SK-N-SH (cell line): ENCODE measurements at places on chromosomes 4 and X. TPM values are rescaled to one million over a fixed set of nuclear protein-coding genes. Genes with fewer than 3 reads are reported as not detected.

The REELD1 gene
- polyA plus RNA-seq, result not detected in 2 replicates

DNA sequence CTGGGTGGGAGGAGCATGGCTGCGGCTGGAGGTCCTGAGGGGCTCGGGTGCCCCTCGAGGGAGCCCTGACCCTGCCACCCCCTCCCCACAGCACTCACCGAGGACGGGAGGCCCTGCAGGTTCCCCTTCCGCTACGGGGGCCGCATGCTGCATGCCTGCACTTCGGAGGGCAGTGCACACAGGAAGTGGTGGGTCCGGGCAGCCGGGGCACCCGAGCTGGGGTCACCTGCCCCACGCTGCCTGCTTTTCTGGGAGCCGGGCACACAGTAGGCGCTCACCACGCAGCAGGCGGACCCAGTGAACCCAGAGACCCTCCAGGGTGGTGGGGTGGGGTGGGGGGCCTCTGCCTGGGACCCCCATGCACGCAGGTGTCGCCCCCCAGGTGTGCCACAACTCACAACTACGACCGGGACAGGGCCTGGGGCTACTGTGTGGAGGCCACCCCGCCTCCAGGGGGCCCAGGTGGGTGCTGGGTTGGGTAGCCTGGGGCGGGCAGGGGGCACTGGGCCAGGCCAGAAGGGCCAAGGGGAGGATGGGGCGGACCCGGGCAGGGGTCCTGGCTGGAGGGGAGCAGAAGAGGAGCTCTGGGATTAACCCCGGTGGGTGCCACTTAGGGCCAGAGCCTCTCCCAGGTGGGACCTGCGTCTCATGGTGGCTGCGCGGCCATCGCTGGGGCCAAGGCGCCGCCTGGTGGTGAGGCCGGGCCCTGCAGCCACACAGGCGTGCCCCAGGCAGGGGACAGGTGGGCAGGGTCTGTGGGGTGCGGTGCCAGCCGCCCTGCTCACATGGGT is 1.4 kb downstream of the HGFAC start:
- peak; percentile 94 for DNase-seq

DNA sequence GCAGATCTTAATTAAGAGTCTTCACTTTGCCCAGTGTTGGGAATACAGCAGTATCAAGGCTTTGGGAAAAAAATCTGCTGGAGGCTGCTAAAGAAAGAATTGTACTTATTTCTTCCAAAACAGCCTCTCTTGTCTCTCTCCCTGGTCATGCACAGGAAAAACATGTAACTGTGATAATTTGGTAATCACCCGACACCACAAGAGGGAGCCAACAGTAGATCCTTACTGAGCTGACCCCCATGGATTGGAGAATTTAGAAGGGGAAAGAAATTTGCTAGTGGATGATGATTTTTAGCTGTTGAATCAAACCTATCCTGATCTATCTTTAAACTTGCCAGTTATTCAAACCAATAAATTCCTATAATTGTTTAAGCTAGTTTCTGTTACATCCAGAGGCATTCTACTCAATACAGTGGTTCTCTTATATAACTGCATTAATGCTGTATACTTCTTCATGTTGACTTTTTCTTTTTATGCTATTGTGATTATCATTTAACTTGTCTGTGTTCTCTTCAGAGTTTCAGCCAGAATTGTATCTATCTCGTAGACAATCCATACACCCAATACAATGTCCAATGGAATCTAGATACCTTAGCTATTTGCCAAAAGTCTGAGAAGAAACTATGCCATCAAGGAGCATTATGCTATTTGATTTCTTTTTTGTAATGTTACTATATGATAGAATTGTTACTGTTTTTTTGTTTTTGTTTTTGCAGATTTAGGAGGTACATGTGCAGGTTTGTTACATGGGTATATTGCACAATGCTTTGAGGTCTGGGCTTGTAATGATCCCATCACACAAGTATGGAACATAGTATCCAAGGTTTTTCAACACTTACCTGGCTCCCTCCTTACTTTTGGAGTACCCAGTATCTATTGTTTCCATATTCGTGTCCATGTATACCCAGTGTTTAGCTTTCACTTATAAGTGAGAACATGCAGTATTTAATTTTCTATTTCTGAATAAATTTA is 31.3 kb upstream of the ARHGEF38 start:
- peak; percentile 69 for DNase-seq

DNA sequence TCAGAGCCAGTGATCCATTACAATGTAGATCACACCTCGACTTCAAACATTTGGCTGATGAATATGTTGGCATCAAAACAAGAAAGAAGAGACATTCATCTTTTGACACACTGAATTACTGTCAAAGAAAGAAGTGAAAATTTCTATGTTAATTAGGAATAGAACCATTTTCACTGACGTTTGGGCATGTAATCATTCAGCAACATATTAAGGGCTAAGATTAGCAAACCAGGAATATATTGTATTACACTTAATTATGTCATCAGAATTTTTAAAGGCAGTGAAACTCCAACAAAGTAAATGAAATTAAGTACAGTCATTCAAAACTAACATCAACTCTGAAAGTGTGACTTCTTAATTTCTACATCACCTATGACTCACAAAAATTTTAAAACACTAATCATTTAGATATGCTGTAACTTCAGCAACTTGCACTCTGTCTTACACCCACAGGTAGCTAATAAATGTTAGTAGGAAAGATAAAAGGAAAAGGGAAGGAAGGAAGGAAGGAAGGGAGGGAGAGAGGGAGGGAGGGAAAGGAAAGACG is 1.4 kb upstream of the SMR3A start:
- no peak for DNase-seq
